CD8-positive, alpha-beta memory T cell (primary cell): ENCODE measurements at places on chromosomes 5 and 9. TPM values are rescaled to one million over a fixed set of nuclear protein-coding genes. Genes with fewer than 3 reads are reported as not detected.

- peak; percentile 29 for DNase-seq
Observed at GRCh38 chr9:89919171-89919681, 314.4 kb downstream of the GADD45G start.

- DNase-seq, result no peak
Observed at GRCh38 chr5:140258873-140259272, 44.0 kb downstream of the PFDN1 start.

- DNase-seq, result no peak
Observed at GRCh38 chr5:93297116-93297515, 283.9 kb downstream of the NR2F1-AS1 start.

The TEX48 gene
- 0.46 TPM for total RNA-seq

The CENPH gene
- total RNA-seq, result 51.2 TPM

The TSSK1B gene
- total RNA-seq, result not detected

The MARVELD2 gene
- total RNA-seq, result 0.39 TPM
